Fibroblast of skin of left quadriceps (primary cell): ENCODE measurements at places on chromosomes 3 and 15.

DNA sequence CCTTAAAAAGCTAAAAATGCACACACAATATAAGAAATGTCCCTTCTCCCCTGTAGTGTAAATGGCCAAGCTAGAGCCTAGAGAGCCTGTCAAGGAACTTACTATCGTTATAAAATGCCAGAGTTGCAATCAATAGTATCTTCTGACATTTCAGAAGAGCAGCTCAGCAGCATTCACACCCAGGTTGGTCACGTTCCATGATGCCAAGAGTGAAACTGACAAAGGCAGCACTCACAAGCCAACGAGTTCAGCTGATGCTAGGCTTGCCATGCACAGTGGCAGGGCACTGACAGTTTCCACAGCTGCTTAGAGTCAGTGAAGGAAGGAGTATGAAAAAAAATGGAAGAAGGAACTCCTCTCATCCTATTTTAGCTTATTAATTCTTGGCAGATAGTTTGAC, 331.4 kb upstream of the CCDC54 start:
- no peak for DNase-seq

- no peak for DNase-seq
Observed at GRCh38 chr3:113495035-113495434, 19.9 kb downstream of the SPICE1 start.

DNA sequence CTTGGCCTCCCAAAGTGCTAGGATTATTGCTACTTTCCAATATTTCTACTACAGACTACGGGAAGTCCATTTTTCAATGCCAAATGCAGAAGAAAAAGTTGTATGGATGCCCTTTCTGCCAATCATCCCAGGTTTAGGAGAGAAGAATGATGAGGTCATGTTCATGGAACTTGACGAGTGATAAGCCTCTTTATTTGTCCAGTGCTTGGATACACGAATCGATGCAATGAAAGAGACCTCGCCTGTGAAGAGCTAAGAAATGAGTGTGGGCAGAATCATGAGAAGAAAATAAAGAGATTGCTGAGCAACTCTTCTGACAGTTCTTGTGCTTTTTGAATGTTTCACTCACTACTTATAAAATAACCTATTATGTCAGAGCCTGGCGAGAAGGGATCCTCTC, 996 bp upstream of the SLC28A1 start:
- DNase-seq, result no peak

DNA sequence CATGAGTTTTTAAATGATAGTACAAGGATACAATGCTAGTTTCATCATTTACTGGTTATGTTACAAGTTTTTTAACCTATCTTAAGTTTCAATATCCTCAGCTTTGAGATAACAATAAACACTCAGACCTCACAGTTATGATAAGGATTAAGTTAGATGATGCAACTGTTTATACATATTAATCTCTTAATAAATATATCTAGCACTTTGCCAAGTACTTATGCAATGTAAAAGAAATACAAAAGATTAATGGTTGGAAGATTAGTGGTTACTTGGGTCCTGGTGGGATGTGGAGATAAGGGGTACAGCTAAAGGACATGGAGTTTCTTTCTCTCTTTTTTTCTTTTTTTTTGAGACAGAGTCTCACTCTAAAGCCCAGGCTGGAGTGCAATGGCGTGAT, 12.0 kb downstream of the SPPL2A start:
- no peak for DNase-seq

GRCh38 chr3:111541911-111542483, at the start of gene CD96:
TSS of gene CD96 (plus strand) at chr3:111542197. CDS start at chr3:111542249, 52 bp downstream.
- DNase-seq, result no peak
